DMS 273 treated with DMSO at 0.1 percent for 48 hours (cell line): ENCODE measurements at places on chromosomes 13 and 19.

- DNase-seq: no peak
Measured at GRCh38 chr13:110965038-110965754, 50.3 kb upstream of the ANKRD10 start.

DNA sequence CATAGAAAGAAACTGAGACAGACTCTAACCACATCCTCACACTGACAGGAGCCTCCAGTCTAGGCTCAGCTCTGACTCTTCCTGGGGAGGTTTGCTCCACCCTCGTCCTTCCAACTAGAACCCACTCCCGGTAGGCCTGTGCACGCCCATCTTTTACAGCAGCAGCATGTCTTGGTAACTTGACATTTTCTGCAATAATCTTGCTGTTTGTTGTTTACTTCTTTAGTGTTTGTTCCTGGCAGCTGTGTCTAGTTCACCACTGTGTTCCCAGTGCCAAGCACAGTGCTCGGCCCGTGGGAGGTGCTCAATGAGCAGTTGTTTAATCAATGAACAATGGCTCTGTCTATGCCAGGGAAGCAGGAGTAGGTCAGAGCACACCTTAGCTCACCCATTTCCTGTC, 23.1 kb upstream of the ZNF729 start:
- DNase-seq: no peak

DNA sequence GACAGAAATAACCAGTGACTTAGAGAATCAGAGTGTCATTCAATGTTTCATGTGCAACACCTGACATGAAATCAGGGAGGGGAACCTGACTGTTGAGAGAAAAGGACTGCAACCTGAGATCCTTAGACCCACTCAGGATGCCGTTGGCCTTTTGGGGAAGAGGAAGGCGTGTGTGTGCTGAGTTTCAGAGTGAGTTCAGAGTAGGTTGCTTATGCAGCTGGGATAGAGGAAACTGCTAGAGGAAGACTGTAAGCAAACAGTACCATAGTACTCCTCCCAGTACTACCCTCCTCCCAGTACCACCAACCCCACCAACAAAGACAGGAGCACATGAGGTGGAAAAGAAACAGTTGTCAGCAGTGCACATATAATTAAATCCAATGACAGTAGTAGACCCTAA, 63.7 kb downstream of the KL start:
- no peak for DNase-seq

GRCh38 chr19:51029718-51030117, 3.3 kb upstream of the KLK11 start:
- DNase-seq: no peak

DNA sequence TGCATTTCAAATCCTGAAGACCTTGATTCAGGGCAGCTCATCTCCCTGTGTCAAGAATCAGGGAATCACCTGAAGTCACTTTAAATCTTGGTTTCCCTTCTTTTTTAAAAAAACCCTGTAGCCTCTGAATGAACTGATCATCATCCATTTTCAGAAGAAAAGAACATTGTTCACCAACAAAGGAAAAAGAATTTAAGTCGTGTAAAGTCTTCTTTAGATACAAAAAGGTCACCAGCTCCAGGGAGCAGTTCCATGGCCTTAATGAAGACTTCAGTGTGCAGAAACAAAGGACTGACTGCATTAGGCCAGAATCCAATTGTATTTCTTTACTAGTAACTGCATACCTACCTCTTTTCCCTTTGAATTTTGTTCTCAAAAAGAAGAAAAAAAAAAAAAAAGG, 245.0 kb downstream of the ABCC4 start:
- no peak for DNase-seq

- DNase-seq: no peak
Measured at GRCh38 chr13:76707360-76707759, 178.8 kb downstream of the KCTD12 start.

DNA sequence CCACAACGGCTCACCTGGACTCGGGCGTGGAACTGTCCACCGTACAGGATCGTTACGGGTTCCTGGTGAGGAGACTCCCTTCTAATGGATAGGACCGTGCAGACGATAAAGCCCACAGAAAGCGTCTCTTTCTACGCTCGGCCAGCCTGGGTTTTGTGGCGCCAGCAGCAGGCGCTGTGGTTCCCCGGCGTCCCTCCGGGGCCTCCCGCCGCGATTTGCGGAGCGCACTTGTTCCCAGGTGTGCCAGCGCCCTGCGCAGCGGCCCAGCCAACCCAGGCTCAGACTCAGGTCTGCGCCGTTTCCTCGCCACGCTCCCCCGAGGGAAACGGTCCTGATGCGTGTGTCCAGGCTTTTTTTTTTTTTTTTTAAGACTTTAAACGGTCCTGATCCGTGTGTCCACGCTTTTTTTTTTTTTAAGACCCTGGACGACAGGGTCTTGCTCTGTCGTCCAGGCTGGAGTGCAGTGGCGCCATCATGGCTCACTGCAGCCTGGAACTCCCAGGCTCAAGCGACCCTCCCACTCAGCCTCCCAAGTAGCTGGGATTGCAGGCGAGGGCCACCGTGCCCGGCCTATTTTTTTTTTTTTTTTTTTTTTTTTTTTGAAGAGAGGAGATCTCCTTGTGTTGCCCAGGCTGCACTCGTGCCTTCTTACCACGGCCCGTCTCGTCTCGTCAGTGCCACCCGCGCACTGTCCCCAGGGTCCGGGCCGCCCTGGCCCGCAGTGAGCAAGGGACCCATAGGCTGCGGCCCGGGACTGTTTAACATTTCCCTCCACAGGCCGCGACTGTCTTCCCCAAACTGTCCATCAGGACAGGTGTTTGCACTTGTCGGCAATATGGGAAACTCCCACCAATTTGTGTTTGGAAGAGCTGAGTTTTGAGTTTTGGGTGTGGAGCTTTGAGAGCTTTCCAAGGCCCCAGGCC, 23.8 kb downstream of the GJA3 start:
- DNase-seq: no peak
